ENCODE measurements at places on chromosomes 4 and X.

DNA sequence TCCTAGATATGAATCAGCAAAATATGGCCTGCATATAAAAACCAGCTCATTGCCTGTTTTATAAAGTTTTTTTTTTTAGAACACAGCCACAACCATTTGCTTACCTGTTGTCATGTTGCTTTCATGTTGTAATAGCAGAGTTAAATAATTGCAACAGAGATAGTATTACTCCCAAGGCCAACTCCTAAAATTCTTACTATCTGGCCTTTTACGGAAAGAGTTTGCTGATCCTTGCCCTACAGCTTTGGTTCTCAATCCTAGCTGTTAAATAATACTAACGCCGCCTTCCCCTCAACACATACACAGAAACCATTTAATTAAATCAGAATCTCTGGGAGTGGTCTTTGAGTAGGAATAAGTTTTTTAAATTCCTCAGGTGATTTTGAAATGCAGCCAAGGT lies 231.3 kb upstream of the TET2 start:
- DNase-seq = no peak

DNA sequence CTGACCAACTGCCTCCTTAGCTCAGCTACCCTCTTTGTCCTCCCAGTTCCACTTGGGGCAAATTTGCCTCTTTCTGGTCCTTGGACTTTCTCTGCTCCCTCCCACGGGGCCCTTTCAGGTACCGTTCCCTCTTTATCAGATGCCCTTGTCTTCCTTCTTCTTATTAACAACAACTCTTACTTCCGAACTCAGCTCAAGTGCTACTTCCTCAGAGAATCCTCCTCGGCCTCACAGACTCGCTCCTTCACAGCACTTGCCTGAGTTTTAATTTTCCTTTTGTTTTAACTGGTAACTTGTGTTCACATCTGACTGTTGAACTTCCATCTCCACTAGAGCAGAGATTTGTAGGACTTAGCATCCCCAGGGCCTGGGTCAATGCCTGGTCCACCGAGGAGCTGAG lies 85.7 kb downstream of the CLNK start:
- DNase-seq = no peak

- DNase-seq = no peak
Measured at GRCh38 chr4:340011-340410, 2.4 kb downstream of the ZNF141 start.

- DNase-seq = no peak
Measured at GRCh38 chrX:42988700-42989099, 210.7 kb upstream of the PPP1R2C start.

- no peak for DNase-seq
Measured at GRCh38 chrX:81229229-81229628, 27.3 kb downstream of the SH3BGRL start.

DNA sequence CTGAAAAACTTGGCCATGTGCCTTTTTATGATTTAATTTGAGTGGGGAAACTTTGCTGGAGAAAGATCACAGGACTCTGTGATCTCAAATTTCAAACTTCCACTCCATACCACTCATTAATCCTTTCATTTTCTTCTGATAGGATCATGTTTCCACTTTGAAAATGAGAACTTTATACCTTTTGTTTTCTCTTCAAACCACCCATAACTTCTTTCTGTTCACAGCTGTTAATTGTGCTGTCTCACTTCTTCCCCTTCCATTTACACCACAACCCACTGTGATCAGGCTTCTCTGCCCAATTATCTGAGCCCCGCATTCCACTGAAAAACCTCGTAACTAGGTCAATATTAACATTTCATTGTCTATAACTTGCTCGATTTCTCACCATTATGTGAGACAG lies 47.0 kb upstream of the ARSJ start:
- DNase-seq = no peak

DNA sequence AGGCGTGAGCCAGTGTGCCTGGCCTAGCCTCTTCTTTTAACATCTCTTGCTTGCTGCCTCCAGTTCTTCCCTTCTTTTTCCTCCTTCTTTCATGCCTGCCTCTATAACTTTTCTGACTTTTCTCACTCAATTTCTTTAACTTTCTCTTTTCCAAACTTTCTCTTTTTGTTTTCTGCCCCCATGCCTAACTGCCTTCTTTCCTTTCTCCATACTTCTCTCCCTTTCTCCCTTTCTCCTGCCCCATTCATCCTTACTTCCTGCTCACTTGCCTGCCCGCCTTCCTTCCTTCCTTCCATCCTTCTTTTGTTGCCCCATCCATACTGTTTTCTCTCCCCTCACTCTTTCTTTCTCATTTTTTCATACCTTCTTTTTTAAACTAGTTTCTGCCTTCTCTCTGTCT lies 105.2 kb downstream of the RBMX2 start:
- no peak for DNase-seq

DNA sequence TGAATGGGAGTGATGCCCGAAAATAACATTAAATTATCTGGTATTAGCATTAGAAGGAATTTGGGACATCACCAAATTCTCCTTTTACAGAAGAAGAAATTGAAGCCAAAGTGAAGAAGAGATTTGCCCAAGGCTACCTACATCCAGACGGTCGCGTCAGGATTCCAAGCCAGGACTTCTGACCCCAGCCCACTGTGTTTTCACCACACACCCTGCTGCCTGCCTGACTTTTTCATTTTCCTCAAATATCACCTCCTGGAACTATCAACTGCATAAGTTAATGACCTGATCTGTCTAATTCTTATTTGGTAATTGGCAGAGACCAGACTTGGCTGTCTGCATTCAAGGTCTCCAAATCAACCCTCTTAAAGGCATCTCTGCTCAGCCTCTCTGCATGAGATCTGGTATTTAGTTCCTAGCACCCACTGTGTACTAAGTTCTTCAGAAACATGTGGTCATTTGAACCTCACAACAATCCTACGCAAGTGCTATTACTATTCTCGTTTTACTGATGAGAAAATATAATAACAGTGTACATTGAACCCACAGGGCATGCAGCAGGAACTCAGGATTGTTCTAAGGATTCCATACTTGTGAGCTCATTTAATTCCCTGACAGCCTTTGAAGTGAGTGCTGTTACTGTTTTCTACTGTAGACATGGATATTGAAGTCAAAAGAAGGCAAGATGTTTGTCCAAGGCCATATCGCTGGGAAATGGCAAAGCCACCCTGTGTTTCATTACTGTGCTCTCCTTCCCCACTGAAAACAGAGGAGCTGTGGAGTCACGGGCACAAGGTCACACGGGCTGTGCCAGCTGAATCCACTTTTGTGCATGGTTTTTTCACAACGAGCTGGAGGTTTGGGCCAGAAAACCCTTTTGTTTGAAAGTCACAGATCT lies 195.2 kb upstream of the C1QTNF7 start:
- DNase-seq = no peak

- no peak for DNase-seq
Measured at GRCh38 chrX:26848511-26848910, 614.6 kb downstream of the PPP4R3C start.

- no peak for DNase-seq
Measured at GRCh38 chrX:120457766-120458180, 11.3 kb downstream of the LAMP2 start.

- no peak for DNase-seq
Measured at GRCh38 chr4:22014222-22014741, 65.7 kb upstream of the KCNIP4 start.

- no peak for DNase-seq
Measured at GRCh38 chr4:105025263-105026017, 121.2 kb upstream of the TET2 start.

DNA sequence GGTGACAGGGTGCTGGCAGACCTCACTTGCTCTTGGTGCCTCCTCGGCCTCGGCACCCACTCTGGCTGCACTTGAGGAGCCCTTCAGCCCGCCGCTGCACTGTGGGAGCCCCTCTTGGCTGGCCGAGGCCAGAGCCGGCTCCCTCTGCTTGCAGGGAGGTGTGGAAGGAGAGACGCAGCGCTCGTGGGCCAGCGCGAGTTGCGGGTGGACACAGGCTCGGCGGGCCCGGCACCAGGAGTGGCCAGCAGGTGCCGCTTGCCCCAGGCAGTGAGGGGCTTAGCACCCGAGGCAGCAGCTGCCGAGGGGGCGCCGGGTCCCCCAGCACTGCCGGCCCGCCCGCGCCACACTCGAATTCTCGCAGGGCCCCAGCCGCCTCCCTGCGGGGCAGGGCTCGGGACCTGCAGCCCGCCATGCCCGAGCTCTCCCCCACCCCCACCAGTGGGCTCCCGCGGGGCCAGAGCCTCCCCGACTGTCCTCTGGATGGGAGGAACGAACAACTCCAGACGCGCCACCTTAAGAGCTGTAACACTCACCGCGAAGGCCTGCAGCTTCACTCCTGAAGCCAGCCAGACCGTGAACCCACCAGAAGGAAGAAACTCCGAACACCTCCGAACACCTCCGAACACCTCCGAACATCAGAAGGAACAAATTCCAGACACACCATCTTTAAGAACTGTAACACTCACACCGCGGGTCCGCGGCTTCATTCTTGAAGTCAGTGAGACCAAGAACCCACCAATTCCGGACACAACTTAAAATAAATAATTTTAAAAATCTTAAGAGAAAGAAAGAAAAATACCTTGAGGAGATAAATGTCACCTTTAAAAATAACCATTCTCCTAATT lies 311.1 kb upstream of the SLC7A11 start:
- DNase-seq = no peak

- no peak for DNase-seq
Measured at GRCh38 chr4:2797545-2798305, 4.8 kb downstream of the SH3BP2 start.

- no peak for DNase-seq
Measured at GRCh38 chrX:677376-677775, 46.8 kb downstream of the SHOX start.

DNA sequence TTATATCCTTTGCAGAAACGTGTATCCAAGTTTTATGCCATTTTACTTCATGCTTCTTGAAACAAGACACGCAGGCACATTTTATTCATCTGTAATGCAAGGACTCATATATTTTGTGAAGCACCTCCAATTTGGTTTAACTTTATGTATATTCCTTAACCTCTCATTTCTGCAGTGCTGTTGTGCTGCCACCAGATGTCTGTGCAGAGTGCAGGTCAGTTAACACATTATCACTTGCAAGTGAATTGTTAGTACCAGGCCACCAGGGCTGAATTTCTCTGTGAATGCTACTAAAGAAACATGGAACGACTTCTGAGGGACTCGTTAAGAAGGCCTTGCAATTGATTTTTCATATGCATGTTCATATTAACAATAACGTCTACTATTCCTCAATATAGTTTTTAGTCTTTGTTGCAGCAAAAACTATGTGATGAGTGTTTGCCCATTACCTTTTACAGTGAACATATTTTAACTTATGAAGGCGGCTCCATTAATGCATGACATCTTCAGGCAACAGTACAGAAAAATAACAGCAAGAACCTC lies 770.3 kb downstream of the NLGN4X start:
- DNase-seq = no peak

GRCh38 chr4:107618656-107619055 lies 101.4 kb downstream of the PAPSS1 start:
- no peak for DNase-seq

DNA sequence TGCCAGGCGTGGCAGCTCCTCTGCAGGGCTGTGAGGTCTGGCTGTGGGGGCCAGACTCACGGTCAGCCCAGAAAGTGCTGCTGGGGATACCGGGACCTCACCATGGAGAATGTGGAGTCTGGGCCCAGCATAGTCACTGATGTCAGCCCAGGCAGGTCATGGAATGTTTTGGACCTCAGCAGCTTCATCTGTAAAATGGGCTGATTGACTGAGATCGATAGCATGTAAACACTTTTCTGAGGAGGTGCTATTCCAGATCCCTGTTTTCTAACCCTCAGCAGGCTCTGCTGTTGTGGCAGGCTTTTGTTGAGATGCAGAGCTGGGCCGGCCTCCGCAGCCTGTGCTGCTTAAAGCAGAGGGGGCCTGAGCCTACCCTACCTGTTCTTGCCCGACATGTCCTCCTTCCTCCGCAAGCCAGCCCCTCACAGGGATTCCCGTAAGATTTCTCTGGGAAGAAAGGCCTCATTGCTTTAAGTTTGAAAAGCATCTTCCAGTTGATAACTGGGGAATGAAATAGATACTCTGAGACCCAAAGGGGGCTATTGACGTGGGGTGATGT lies 38.3 kb upstream of the HGFAC start:
- DNase-seq = no peak

DNA sequence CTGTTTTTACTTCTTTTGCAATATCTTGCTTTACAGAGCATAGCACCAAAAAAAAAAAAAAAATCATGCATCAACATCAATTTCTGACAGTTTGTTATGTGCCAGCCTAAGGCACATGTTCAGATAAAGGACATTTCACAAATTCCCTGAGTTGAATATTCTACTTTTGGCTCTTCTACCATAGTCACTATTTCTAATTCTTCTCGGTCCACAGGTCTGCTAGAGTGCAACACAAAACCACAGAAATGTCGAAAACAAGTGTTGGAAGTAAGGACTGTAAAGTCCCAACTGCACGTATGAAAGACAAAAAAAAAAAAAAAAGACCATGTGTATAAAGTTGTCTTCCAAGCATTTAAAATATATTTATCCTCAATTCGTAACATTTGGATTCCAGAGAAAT lies 494.2 kb upstream of the INTU start:
- no peak for DNase-seq

GRCh38 chr4:173748353-173748752 lies 218.3 kb upstream of the HAND2 start:
- no peak for DNase-seq

DNA sequence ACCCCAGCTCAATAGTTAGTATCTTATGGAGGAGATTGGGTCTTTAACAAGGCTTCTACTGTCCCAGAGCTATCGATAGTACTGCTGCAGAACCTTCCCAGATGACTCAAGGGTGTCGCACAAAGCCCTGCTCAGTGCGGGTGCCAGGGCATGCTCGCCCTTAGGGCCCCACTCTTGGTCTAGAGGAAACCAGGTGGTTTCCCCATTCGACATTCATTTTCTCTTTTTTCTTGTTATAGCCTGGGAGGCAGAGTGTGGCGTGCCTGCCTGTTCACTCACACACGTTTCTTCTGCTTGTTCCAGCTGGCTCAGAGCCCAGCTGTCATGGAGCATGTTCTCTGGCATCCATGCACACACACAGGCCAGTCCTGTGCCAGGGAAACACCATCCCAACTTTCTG lies 144.5 kb downstream of the SMIM20 start:
- DNase-seq = no peak

DNA sequence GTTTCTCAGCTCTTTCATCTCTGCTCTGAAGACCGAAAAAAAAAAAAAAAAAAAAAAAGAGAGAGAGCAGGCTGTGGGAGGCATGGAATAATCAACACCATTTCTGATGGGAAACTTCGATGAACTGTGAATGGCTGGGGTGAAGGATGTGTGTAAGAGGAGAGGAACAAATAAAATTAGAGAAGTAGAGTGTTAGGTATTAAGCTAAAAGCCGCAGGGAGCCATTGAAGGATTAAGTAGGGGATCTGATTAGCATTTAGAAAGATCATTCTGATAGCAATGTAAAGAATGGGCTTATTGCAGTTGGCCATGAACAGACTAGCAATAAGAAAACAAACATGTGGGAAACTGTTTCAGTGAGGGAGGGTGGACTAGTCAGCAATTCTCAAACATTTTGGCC lies 33.6 kb upstream of the JADE1 start:
- no peak for DNase-seq

- no peak for DNase-seq
Measured at GRCh38 chr4:88744609-88745008, 47.0 kb upstream of the NAP1L5 start.

All from left ventricle myocardium inferior (tissue), 1 donor.